HFFc6 (cell line): ENCODE measurements at places on chromosomes 13 and 19. TPM values are rescaled to one million over a fixed set of nuclear protein-coding genes. Genes with fewer than 3 reads are reported as not detected.

Gene TYROBP
- total RNA-seq, result not detected in 3 replicates

- no peaks in the 10 kb centered on the region for H3K27me3 ChIP-seq
- H3K4me1 ChIP-seq, result peaks cover 10% of the 10 kb centered on the region
- no peak overlapping the region for H3K27ac ChIP-seq
- peaks cover 20% of the 10 kb centered on the region for H3K36me3 ChIP-seq
- H3K4me3 ChIP-seq, result peak overlapping the region; percentile 80
These were observed 746 bp downstream of the RAB3D start for GRCh38 chr19:11338569-11339253.

DNA sequence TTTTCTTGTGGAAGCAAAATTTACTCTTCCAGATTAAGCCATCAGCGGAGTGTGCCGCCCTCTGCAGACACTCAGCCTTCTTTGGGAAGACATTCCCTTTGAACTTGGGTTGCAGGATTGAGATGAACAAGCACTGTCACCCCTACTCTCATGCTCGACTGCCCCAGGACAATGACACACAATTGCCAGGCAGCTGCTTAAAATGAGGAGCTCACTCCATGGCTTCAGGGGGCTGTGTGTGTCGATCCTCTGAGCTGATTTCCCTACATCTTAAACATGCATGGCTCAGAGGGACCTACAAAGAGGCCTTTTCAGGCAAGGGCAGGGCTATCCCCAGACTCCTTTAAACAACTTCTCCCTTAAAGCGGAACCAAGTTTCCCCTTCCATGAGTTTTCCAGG, 107.5 kb upstream of the MBNL2 start:
- DNase-seq, result no peak
- peaks cover 45% of the 10 kb centered on the region for H3K4me1 ChIP-seq
- no peaks in the 10 kb centered on the region for H3K36me3 ChIP-seq
- peaks cover 12% of the 10 kb centered on the region for H3K27me3 ChIP-seq

- H3K27ac ChIP-seq, result no peak overlapping the region
- H3K4me3 ChIP-seq, result no peak overlapping the region
- H3K36me3 ChIP-seq, result no peaks in the 10 kb centered on the region
- peaks cover 49% of the 10 kb centered on the region for H3K27me3 ChIP-seq
- DNase-seq, result no peak
- H3K4me1 ChIP-seq, result peaks cover 6% of the 10 kb centered on the region
These were observed 37.6 kb upstream of the FFAR2 start for GRCh38 chr19:35410487-35410886.

GRCh38 chr13:53545340-53545941, 516.8 kb downstream of the OLFM4 start:
- no peak overlapping the region for H3K27ac ChIP-seq
- DNase-seq, result no peak
- no peaks in the 10 kb centered on the region for H3K4me1 ChIP-seq
